ENCODE measurements at places on chromosomes 16 and 17.

DNA sequence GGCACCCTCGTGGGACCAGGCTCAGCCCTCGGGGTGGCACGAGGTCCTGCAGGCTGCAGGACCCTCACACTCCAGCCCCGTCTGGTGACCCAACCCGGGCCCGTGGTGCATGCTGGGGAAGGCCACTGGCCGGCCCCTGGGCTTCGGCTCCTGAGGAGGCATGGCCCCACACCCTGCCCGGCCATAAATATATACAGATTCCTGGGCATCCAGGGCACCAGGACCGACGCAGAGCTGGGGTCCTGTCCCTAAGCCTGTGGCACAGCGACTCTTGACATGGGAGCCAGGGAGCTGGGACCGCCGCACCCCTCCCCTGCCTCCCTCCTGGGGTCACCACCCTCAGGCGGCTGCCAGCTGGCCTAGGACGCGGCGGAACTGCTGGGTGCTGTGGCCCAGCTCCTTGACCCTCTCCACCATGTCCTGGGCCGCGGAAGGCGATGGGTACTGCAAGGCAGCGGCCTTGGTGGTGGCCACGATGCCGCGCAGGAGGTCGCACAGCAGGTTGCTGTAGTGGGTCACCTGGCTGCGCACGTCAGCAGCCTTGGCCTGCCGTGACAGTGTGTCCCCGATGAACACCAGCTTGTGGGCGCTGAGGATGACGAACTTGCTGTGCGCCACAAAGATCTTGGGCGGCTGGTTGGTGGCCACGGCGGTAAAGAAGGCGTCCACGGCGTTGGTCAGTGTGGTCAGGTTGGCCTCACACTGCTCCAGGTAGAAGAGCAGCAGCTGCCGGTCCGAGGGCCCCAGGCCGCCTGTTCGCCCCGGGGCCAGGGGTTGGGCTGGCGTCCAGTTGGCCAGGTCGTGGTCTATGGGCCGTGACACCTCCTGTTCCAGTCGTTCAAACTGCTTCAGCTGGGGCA lies 10.6 kb downstream of the CTRB1 start:
- DNase-seq = no peak

GRCh38 chr16:84940670-84941551 lies 70.4 kb downstream of the ZDHHC7 start:
- DNase-seq = no peak

- peak; percentile 60 for DNase-seq
These were observed 1.3 kb downstream of the KIAA0513 start for GRCh38 chr16:85028685-85029407.

DNA sequence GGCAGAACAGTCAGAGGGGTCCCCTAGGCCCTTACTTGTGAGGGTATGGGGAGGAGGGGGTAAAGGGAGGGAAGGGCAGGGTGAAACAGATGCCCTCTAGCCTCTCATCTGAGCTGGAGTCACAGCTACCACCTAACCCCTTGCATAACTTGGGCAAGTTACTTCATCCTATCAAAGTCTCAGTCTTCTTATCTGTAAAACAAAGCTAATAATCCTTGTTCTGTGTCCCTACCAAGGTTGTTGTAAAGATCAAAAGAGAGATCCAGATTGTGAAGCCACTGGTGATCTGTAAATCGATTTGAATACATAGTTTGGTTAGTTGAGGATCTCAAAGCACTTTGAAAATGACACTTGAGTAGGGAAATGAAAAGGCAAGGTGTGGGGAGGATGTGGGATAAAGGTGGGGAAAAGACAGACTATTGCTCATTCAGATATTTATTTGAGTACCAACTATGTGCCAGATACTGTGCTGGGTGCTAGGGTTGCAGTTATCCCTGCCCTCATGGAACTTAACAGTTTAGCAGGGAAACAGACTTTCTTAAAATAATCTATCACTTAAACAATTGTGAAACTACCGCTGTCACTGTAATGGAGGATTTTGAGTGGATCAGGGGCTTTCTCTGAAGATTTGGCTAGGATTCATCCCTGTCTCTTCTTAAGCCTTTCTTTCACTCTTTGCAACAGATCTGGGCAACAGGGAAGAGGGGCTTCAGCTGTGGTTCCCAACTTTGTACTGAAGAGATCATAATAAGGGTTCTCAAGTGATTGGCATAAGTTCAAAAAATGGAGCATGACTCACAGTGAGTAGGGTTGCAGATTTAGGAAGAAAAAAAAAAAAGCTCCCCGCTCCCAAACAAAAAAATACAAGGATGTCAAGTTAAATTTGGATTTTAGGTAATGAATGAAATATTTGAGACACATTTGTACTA lies 3.0 kb downstream of the HEATR9 start:
- DNase-seq = no peak

GRCh38 chr17:37834168-37834567 lies 89.3 kb upstream of the HNF1B start:
- DNase-seq = no peak

GRCh38 chr17:29615048-29615385 lies 7.7 kb downstream of the CORO6 start:
- DNase-seq = no peak

- no peak for DNase-seq
These were observed 3.8 kb downstream of the OTOA start for GRCh38 chr16:21667575-21667974.

DNA sequence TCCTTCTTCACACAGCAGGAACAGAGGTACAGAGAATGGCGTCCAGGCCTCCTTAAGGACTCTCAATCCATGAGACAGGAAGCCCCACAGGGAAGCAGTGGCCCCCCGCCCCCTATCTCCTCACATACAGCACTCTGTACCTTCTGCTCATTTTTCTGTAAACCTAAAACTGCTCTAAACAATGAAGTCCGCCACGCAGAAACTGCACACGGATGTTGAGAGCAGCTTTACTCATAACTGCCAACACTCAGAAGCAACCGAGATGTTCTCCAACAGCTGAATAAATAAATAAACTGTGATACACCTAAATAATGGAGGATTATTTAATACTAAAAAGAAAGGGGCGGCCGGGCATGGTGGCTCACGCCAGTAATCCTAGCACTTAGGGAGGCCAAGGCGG lies 9.9 kb downstream of the TBC1D16 start:
- DNase-seq = no peak

- peak; percentile 39 for DNase-seq
These were observed 532 bp downstream of the KDM6B start for GRCh38 chr17:7834542-7834956.

- DNase-seq = no peak
These were observed 3.9 kb downstream of the TSPOAP1 start for GRCh38 chr17:58324409-58325288.

DNA sequence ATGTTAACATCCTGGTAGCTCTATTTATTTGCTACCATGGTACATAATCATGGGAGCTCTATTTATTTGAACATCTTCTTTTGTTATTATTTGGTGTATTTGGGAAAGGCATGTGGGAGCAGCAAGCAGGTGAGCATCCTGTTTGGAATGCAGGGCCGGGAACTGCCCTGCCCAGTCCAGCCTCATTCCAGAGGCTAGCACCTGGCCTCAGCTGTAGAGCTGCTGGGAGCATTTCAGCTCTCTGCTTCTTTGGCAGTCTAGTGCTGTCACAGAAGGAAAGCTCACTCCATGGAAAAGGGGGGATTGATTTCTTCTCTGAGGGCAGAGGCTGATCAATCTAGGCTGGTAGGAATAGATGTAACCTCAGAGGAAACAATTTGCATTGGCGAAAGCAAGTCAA lies 112.5 kb downstream of the WWOX start:
- DNase-seq = no peak

GRCh38 chr16:35746281-35746962 lies 2287.0 kb downstream of the TP53TG3F start:
- no peak for DNase-seq

DNA sequence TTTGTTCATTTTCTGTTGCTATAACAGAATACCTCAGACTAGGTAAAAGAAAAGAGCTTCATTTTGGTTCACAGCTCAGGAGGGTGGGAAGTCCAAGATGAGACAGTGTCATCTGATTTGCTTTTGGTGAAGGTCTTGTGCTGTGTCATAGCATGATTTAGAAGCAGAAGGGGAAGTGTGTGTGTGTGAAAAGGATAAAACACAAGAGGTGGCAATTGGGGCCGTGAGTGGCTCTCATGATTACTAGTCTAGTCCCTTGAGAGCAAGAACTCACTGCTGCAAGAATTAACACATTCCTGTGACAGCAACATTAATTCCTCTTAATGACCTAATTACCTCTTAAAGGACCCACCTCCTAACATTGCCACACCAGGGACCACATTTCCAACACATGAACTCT lies 8.3 kb downstream of the SLC35G3 start:
- no peak for DNase-seq

- no peak for DNase-seq
These were observed 141.6 kb downstream of the CDRT15L2 start for GRCh38 chr17:20721171-20721570.

GRCh38 chr16:1310832-1311200 lies 1.4 kb downstream of the UBE2I start:
- no peak for DNase-seq

- no peak for DNase-seq
These were observed 6.2 kb downstream of the MAP3K14 start for GRCh38 chr17:45310380-45311324.

DNA sequence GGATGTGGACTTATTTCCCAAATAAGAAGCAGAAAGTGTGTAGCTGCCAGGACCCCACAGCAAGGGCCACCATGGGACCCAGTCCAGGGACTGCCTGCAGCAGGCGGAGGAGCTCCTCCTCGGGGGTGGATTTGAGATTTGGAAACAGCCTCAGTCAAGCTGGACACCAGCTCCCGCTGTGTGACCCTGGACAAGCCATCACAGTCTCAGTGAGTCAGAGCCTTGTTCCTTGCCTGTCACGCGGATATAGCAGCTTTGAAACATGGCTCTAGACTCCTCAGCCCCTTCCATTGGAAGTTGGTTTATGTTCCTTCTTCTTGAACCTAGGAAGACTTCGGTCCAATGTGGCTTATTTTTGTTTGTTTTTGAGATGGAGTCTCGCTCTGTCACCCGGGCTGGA lies 12.5 kb upstream of the DPEP1 start:
- DNase-seq = no peak

DNA sequence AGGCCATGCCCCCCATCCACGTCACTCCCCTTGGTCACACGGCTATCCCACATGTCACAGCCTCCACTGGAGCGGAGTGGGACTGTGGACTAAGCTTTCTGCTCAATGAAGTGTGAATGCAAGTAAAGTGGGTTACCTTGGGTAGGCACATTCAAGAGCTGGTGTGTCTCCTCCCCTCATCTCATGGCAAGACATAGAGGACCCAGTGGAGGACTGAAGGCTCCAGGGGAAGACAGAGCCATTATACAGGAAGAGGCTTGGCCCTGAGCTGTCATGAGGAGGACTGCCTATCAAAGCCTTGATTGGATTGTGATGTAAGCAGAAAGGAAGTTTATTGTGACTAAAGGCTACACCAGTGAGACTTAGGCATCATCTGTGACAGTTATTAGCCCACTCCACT lies 129.2 kb upstream of the CCL2 start:
- no peak for DNase-seq

GRCh38 chr16:57190136-57190535 lies 4.0 kb downstream of the RSPRY1 start:
- DNase-seq = no peak

DNA sequence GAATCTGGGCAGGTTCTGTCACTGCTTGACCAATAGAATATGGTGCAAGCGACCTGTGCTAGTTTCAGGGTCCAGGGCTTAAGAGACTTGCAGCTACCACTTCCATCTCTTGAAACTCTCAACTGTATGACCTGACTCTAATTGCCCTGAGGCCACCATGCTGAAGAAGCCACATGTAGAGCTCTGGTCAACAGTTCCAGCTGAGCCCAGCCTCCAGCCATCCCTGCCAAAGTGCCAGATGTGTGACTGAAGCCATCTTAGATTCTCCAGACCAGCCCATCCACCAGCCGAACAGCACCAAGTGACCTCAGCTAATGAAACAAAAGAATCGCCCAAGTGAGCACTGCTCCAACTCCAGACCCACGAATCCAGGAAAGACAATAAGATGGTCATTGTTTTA lies 3.4 kb upstream of the MT2A start:
- DNase-seq = no peak

DNA sequence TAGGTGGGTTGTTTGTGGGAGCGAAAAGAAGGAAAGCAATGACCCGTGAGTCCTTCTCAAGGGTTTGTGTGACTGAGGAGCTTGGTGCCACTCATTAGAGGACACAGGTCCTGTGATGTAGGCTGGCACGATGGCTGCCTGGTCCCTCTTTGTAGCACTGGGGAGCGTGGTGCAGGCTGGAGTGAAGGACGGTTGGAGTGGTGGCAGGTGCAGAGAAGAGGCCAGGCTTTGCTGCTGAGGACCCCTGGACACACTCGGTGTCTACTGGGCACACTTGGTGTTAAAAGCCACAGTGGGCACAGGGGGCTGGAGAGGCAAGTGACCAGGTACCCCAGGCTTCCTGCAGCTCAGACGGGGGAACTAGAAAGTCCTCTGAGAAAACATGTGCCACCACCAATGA lies 106.0 kb downstream of the NTN1 start:
- no peak for DNase-seq

- no peak for DNase-seq
These were observed 8.0 kb upstream of the UNK start for GRCh38 chr17:75776386-75777295.

DNA sequence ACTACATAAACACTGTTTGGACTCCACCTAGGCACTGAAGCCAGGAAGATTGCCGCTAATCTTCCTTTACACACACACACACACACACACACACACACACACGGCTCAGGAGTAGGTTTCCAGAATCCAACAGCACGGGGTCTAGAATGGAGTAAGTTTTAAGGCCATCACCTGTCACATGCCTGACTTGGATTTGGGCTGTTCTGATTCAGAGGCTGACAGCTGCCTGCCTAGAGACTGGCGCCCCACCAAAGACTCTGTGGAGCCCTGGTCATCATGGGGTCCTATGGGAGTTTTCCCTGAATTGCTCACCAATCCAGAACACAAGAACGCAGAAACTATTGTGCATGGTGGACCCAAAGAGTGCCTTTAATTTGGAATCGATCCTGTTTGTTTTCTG lies 10.9 kb downstream of the CDRT4 start:
- no peak for DNase-seq

DNA sequence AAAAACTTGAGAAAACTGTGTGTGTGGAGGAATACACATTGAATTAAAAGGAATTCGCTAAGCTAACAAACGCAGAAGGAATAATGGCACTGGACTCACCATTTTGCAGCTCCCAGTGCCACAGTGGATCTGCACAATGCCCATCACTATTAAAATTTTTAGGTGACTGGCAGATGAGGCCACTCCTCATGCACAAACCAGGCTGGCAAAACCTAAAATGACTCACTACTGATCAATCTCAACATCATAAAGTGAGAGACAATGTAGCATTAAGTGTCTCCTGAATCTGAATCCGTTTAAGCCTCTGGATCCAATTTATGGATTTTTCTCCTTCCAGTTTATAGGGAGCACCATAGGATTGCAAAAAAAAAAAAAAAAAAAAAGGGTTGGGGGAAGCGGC lies 20.6 kb downstream of the MYH10 start:
- DNase-seq = no peak

- DNase-seq = no peak
These were observed 530.1 kb downstream of the KCNJ2 start for GRCh38 chr17:70699408-70699807.
